ENCODE measurements at places on chromosomes 7 and 10.

GRCh38 chr10:56662765-56663447 lies 301.8 kb upstream of the ZWINT start:
- no peak for DNase-seq

DNA sequence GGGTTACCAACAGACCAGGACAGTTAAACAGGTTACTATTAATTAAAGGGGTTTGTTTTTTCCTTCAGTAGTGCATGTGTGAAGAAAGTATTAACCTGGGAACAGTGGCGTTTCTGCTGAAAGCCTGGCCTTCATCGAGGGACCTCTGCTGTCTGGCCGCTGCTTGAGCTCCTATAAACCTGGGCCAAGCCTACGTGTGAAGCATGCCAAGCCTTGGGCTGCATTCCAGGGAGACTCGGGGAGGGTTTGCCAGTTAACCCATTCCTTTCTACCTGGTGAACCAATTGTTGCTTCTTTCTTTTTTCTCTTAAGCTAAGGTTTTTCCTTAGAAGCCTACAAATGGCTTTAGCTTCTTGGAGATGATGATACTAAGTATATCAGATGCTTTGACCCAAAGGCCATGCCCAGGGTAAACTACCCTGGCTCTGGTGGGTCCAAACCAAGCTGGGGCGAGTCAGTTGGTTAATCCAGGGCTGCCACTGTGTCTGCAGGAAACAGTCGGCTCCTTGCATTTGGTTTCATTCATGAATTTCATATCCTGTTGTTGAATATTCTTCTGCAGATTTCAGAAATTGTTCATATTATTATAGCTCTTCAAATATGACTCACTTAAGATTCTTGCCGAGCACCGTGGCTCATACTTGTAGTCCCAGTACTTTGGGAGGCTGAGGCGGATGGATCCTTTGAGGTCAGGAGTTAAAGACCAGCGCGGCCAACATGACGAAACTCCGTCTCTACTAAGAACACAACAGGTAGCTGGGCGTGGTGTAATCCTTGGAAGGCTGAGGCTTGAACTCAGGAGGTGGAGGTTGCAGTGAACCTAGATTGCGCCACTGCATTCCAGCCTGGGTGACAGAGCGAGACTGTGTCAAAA lies 23.8 kb downstream of the PFKP start:
- DNase-seq = no peak

GRCh38 chr7:18886832-18887231 lies 230.6 kb downstream of the TWIST1 start:
- no peak for DNase-seq

DNA sequence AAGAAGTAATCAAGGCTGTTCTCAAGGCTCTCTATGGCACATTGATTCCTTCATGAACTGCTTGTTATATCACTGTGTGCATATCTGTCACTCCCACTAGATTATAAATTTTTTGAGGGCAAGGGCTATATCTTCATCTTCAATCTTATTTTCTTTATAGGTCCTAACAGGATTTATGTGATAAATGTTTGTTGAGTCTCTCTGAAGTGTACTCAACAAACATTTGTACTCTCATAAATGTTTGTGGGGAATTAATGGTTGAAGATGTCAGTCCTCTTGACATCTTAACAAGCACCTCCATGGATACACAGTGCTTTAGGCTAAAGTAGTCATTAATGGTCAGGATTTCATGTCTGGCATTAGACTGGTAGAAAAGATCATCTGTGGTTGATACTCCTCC lies 143.2 kb downstream of the RNLS start:
- no peak for DNase-seq

- DNase-seq = no peak
Observed at GRCh38 chr7:33262476-33262875, 133.1 kb downstream of the BBS9 start.

- DNase-seq = no peak
Observed at GRCh38 chr7:2198760-2199159, 34.0 kb downstream of the MAD1L1 start.

- DNase-seq = no peak
Observed at GRCh38 chr7:26930201-26930600, 65.8 kb upstream of the SKAP2 start.

- DNase-seq = no peak
Observed at GRCh38 chr10:1202343-1202742, 146.2 kb downstream of the WDR37 start.

DNA sequence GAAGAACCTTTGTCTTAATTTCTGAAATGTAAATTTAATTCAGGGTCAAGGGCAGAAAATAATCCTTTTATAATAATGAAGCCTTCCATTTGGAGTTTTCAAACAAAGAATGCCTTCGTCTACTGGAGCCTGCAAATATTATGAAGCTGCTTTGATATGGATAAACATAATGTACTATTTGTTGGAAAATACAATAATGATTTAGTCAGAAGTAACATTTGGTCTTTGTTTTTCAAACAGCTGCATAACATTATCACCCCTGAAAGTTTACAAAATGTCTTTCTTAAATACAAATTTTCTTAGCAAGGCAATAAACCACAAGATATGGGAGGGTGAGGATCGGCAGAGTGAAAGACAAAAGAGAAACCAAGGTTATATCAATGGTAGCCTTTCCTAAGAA lies 41.5 kb downstream of the TMEM26 start:
- no peak for DNase-seq

DNA sequence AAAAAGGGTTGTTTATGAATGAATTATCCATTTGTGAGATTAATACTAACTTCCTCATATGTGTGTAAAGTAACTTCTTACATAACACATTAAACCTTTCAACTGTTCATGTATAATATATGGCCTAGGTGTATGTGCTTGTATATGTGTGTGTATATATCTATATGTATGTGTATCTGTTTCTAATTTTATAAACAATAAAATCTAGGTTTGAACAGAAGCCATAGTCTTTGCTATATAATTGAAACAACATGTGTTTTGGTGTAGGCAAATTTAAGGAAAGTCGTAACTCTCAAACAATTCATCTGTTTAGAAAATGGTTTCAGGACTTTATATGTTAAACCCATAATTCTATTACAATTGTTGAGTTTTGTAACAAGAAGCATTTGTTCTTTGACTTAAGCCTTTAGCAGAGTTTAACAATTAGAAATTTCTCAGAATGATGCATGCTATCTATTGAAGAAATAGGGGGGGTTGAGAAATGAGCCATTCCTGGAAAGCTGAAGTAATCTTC lies 103.3 kb downstream of the BBS9 start:
- DNase-seq = no peak

DNA sequence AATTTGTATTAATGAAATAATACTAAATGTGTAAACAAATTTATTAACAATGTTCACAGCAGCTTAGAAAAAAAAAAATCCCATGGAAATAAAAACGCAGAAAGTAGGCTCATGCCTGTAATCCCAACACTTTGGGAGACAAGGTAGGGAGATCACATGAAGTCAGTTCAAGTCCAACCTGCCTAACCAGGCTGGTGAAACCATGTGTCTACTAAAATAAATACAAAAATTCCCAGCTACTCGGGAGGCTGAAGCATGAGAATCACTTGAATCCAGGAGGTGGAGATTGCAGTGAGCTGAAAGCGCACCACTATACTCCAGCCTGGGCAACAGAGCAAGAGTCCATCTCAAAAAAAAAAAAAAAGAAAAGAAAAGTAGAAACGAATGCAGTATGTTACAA lies 36.2 kb downstream of the LARP4B start:
- no peak for DNase-seq

- no peak for DNase-seq
Observed at GRCh38 chr7:116734710-116735109, 62.7 kb downstream of the MET start.

GRCh38 chr10:117175215-117175900 lies 21.9 kb upstream of the KCNK18 start:
- DNase-seq = no peak

DNA sequence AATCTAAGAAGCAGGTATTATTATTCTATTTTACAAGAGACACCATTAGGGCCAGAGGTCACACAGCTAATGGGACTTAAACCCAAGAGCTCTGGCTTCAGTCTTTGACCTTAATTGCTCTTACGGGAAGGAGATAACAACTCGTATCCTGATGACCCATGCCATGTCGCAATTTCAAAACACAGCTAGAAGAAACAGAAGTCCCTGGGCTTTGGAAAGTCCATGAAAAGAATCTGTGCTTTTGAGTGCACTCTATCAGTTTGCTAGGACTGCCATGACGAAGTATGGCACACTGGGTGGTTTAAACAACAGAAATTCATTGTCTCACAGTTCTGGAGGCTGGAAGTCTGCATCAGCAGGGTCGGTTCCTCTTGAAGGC lies 247.8 kb upstream of the AOAH start:
- DNase-seq = no peak

DNA sequence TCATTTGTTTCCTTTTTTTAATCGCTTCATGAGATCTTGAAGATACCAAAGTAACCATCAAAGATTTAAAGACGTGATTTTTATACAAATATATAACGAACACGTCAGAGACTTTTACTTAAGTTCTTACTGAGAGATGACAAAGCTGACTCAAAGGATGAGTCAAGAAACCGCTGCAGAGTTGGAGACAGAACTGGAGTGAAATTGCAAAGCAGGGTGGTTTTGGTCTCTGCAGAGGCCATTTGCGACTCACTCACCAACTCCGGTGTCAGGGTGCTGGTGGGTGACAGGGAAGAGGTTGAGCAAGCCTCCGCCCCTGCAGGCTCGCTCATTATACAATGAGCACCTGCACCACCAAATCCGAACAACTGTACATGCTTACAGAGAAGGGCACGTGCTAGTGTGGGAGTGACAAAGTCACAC lies 75.2 kb downstream of the DNAJB6 start:
- DNase-seq = peak; percentile 25

- no peak for DNase-seq
Observed at GRCh38 chr10:114683593-114683992, 25.5 kb upstream of the ABLIM1 start.

DNA sequence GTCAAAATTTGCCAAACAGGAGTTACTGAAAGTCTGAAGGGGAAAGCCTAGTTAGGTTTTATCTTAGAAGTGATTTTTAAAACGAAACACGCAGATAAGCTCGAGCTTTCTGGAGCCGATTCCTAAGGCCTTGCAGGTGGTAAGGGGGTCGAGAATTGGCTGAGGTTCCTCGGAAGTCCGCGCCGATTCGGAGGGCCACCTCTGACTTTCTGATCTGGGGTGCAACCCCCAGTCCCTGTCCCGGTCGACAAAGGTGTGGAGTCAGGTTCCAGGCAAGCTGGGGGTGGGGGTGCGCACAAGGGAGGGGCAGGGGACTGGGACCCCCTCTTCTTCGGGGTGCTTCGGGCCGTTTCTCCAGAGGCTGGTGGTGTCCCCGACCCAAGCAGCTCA lies 701 bp upstream of the CUL1 start:
- DNase-seq = peak; percentile 8

DNA sequence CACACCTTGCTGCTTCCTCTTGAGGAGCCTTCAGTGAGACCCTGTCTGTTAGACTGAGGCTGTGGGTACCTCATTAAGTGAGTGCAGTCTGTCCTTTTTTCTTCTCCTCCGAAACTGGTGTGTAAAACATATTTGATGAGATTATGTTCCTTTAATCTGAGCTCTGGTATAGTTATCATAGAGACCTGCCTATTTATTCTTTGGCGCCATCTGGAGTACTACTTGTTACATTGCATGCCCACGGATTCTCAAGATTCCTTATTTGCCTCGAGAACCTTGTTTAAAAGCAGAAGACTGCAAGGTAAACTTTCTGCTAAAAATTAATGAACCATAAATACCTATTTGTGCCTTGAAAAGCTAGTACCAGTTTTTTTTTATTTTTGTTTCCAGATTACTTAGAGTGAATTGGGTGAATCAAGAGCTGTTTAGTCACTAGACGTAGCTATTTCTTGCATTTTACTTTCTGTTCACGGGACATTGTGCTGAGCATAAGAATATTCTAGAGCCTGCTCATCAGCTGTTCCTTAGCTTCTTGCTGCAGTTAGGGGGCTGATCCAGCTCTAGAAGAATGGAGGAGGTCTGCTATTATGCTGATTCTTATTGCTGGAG lies 16.9 kb upstream of the STMP1 start:
- DNase-seq = no peak

- DNase-seq = no peak
Observed at GRCh38 chr10:69679736-69680135, 49.7 kb downstream of the FAM241B start.

DNA sequence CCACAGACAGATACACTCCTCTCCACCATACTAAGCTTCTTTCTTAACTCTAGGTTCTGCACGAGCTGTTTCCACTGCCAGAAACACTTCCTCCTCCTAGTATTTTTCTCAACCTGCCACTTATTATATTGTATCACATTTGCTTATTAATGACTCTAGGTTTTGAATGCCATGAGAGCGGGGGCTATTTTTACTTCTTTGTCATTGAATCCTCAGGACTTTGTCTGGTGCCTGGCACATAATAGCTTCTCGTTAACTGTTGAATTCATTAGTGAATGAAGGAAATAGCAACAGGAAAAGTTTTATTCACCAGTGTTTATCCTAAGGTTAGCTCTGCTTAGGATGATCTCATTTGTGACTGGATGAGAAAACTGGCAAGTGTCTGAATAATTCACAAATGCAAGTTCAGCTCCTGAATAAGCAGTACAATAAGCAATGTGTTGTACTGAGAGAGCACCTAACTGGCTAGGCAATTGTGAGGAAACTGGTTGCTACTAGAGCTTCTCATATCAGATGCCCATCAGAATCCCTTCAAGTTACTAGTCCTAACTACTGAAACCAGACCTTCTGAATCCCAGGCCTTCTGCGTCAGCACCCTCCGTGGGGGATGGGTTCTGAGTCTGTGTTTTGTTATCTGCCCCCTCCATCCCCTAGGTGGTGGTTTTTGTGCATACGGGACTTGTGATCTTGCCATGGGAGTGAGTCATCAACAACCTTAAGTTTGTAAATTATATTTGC lies 92.7 kb downstream of the LSMEM1 start:
- no peak for DNase-seq

DNA sequence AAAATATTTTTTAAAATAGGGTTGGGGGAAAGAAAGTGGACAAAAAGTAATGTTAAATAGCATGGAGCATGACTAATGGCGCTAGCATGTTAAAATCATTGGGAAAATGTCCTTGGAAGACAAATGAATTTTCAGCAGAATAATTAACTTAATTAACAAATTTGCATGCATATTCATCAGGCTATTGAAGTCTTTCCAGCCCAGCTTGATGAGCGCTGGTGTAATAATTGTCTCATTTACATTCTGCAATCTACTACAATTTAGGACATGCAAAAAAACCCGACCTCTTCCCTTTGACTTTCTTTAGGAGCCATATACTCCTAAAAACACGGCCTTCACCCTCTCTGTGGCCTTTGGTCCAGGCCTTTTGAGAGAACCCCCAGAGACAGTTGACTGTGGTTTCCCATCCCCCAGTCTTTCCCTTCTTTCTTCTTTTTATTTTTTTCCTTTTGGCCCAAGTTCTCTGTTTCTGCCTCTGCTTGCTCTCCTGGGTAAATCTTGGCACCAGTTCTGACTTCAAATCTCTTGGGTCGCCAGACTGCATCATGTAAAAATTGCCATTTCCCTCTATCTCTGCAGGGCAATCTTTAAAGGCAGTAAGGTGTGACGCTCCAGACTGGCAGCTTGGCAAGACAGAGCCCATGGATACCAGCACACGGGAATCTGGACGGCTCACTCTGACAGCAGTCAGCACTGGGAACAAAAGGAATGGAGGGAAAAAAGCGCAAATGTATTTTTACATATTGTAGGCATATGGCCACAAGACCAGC lies 105.5 kb downstream of the NEUROD6 start:
- DNase-seq = no peak

- no peak for DNase-seq
Observed at GRCh38 chr10:116111483-116112095, 161.4 kb downstream of the GFRA1 start.
